ENCODE measurements at places on chromosomes 16 and 17.

DNA sequence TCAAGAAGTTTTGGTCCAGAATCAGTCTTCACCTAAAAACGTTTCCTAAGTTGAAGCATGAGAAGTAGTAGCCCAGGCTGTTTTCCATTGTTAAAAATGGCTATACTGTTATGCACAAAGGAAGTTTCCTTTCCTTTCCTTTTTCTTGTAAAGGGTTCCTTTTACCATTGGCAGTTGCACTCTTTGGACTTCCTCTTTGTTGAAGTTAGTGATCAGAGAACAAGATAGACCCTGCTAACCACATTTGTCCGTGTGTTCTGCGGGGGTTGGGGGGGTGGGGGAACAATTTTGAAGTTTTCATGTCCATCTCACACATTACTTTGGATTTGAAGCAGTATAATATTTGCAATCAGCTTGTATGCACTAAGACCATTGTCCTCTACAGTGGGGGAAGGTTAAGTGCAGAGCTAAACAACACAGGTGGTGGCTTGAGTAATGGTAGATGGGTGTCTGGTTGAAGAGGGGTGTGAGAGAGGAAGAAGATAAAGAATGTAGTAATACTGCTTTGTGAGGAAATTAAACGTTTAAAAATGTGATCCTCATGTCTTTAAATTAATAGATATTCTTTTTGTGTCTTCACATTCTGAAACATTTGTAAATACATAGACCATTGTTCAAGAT lies 1.4 kb downstream of the LPCAT2 start:
- no peak for DNase-seq

DNA sequence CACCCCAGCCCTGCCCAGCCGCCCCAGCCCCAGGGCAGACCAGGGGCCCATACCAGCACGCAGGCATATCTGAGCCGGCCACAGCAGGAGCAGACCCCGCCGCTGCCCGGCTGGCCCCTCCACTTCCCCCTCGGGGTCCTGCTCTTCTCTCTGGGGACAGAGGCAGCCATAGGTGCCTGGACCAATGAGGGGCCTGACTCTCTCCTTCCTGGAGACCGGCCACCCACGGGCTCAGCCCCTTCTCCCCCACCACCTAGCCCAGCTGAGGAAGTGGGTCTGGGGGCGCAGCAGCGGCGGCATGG lies 3.8 kb downstream of the TMC6 start:
- no peak for DNase-seq

GRCh38 chr16:53566552-53567245 lies 63.7 kb upstream of the AKTIP start:
- DNase-seq = no peak

- DNase-seq = no peak
Measured at GRCh38 chr16:83541231-83541630, 266.5 kb upstream of the HSBP1 start.

- no peak for DNase-seq
Measured at GRCh38 chr16:19524356-19524615, 544 bp downstream of the CCP110 start.

DNA sequence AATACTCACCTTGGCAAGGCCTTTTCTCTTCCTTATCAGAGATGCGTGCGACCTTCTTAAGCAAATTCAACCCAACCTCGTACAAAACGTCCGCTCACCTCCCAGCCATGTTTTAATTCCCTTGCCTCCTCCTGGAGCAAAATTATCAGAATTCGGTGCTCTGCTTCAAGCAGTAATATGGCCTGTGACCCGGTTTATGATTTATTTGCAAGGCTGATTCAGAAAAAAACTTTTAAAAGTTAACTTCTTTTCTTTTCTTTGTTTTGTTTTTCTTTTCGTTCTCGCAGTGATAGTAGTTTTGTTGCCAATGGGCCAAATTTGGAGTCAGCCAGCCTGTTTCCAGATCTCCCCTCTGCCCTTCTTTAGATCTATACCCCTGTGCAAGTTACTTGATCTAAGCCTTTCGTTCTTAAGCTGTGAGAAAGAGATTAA lies at the start of gene PHLPP2:
Gene PHLPP2 (minus strand): TSS at position 382 of the 432 bp plus-strand sequence. CDS start 9,906 bp downstream, outside the sequence.
- no peak for DNase-seq

DNA sequence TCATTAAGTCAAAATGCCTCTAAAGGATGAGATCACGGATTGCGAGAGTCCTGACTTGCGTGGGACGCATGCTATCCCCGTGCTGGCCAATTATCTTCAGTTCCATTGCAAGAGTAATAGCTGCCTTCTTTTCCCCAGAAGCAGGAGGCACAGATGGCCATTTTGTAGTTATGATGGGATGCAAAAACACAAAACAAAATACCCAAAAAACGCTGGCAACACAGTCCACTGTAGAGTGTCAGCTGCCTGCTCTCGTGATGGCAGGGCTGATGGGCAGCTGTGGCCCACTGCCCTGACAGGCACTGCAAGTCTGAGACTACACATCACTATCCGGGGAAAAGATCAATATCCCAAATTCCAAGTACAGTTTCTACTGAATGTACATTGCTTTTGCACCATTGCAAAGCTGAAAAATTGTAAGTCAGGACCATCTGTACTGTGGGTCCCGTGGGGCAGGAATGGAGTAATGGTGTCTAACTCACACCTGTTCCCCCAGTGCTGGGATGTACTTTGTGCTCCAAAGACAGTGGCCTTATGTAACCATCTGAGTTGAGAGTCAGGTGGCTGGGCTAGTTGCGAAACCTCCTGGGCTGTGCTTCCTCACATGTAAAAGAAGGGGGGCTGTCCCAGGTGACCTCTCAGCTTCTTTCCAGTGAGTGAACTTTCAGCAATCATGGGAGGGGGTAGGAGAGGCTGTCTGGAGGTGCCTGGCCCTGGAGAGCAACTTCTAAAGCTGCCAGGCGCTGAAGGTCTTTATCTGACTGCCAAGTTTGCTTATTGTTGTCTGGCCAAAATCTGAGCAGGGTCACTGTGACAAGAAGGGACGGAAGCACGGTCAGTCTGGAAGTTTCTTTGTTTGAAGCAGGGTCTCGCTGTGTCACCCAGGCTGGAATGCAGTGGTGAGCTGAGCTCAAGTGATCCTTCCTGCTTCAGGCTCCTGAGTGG lies 4.7 kb downstream of the SLC47A1 start:
- no peak for DNase-seq

- DNase-seq = no peak
Measured at GRCh38 chr17:77285594-77286390, 145.0 kb downstream of the SEC14L1 start.

- DNase-seq = no peak
Measured at GRCh38 chr17:49383060-49383459, 21.0 kb upstream of the ZNF652 start.

DNA sequence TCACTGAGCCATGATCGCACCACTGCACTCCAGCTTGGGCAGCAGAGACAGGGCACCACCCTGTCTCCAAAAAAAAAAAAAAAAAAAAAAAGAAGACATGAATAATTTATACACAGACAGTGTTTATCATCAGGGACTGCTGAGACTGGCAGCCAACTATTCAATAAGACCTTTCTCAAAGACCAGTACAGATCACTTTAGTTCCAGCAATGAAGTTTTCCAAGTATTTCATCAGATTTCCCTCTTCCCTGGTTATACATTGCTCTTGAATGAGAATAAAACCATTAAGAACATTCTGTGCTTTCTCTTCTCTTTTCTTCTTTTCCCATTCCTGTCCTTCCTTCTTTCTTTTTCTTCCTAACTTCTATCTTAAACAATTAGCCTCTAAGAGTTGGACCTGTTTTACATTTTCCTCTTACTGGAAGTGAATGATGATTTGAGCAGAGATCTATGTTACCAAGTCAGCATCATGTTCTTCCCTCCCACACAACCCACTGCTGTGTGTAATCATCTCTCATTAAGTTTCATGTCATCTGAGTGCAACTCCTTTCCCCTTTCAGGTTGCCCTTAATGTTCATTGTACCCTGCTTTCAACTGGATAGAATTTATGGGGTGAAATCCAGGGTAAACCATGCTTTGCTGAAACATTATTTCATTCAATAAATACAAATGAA lies 35.9 kb upstream of the SMIM36 start:
- DNase-seq = no peak

DNA sequence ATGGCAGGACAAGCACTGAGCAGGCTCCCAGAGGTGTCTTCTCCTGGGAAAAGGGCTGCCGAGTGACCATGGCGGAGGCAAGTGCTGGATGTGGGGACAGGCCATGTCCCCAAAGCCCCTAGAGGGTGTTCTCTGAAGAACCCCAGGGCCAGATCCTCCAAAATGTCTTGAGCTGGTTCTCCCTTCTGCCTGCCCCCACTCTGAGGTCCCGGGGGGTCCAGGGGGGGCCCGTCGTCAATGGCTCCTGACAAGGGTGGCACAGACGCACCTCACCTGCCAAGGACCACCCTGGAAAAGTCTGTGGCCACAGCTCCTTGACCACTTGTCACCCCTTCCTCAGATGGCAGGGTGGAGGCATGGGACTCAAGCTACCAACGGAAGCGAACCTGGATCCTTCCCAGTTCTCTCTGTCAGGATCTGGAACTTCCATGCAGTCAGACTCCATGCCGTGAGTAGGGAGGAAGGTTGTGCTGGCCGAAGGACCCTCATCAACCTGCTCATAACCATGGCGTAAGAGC lies 2.3 kb upstream of the MYO1C start:
- no peak for DNase-seq

DNA sequence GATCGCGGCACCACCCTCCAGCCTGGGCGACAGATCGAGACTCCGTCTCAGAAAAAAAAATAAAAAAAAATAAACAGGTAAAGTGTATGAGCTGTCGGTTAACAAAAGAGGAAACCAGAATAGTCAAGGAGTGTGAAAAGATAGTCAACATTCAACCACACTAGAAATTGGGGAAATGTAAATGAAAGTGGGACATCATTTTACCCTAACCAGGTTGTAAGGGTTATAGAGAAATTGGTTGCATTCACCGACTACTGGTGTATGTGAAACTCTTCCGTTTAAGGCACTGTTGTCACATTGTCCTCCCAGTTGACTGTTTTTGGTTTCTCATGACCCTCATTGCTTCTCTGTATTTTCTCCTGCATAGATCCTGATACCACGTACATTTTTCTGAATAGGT lies 62.8 kb downstream of the RABEP1 start:
- no peak for DNase-seq

- DNase-seq = peak; percentile 48
Measured at GRCh38 chr17:50114849-50115357, 15.1 kb downstream of the SAMD14 start.

- DNase-seq = no peak
Measured at GRCh38 chr16:89090669-89091426, 2.8 kb upstream of the ACSF3 start.

- no peak for DNase-seq
Measured at GRCh38 chr17:4490637-4491061, 8.0 kb upstream of the SPNS2 start.
